ENCODE measurements at places on chromosomes 11 and 22.

DNA sequence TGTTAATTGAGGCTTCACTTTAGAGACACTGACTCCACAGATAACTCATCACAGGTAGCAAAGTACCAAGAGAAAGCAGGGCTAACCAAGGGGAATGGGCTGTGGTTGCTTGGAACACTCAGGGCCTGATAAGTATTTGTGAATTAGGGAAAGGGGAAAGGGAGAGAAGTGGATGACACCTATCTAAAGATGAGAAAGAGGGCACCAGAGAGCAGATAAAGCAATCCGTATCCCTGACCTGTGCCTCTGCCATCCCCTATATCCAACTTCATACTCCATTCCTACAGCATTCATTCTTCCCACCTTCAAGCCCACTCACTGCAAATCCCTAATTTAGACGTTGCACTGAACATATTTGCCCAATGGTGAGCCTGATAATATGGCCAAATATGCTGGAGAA lies 43.0 kb upstream of the API5 start:
- DNase-seq = no peak

GRCh38 chr11:44949160-44950030 lies 1.3 kb downstream of the TP53I11 start:
- no peak for DNase-seq

GRCh38 chr22:48581205-48581766 lies 1246.4 kb downstream of the BRD1 start:
- no peak for DNase-seq

DNA sequence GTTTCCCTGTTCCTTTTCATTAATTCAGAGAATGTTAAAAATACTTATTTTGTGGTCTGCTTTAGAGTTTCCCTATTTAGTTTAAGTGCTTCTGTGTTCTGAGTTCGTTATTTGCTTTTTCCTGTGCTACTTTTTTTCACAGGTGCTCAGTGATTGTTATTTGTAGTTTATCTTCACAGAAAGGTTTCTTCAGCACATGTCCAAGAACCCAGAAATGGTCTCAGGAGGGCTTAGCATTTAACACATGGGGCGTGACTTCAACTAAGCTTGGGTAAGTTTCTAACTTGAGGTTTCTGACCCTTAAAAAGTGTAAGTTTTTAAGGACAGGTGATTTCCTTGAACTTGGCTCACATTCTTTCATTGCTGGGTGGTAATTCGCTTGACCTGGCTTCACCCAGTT lies 157.3 kb downstream of the AASDHPPT start:
- DNase-seq = no peak

DNA sequence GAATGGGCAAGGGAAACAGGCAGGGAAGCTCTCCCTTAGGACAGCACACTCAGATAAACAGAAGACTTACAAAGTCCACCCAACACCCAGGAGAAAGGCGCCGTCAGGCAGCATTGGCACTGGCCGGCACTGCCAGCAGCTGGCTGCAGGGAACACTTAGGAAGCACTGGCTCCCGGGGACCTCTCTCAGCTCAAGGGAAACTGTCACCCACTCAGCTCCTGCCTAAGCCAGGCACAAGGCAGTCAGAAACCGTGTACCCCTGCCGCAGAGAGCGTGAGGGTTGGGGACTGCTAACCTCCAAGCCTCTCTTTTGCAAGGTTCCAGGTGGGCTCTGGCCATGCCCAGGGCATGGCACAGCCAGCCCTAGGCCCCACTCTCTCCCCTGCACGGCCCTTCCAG lies 64.7 kb downstream of the DGCR2 start:
- DNase-seq = no peak

DNA sequence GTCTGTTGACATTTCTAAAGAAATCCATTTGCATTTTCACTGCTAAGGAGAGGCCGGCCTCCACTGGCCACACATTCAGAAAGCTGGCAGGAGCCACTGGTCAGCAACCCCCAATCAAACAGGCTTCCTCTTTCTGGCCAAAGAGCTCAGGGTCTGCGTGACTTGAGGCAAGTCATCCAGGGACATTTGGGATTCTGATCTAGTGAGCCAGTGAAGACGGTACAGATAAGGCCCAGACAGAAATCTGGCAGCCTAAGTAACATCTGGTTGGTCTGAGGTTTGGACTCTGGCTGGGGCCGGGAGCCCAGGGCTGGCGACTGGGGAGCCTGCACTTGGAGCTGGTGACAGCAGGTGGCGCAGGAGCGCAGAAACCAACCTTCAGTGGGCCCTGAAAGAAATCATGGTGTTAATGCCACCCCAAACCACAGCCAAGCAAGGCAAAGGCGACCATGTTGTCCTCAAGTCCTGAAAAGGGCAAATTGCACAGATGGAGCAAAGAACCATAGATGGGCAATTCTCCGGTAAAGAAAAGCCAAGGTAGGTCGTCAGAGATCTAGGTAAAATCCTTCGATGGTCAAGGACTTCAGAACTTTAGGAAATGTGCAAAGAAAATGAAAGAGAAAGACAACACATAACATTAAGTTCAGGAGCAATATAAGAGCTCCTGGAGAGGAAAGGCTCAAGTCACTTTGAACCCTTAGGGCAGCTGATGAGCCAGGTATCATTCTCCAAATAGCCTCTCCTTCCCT lies 99.4 kb upstream of the BLID start:
- DNase-seq = peak; percentile 70

DNA sequence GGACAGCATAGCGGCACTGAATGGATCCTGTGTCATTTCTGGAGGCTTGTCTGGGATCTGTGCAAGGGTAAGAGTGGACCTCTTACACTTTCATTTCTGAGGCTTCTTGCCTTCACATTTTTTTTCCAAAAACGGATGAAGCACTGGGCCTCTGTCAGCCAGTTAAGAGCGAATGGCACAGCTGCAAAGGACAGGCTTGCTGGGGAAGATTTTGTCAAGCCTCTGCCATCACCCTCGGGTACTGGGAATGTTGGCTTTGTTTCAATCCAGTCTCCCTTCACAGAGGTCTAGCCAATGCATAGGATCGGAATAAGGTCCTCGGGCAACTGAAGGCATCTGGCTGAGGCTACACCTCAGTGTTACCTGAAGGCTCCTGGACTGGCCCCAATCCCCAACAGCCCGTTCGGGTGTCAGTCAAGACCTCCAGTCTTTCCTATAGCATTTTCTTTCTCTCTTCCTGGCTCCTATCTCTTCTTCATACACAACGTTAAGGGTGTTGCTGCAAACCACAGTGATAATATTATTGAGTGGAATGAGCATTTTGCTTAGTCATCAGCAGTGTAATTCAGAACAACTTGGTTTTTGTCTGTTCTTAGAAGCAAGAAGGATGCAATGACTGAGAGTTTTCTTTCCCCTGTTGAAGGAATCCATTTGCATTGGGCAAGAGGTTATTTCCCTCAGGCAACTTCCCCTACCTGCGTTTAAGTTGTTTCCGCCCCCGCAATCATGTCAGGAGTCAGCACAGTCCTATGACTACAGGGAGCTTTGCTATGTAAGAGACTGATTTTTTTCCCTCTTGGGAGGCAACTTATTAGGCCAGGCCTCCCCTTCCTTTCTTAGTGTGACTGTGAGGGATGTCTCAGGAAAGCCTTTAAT lies 22.8 kb downstream of the NPAT start:
- DNase-seq = no peak

DNA sequence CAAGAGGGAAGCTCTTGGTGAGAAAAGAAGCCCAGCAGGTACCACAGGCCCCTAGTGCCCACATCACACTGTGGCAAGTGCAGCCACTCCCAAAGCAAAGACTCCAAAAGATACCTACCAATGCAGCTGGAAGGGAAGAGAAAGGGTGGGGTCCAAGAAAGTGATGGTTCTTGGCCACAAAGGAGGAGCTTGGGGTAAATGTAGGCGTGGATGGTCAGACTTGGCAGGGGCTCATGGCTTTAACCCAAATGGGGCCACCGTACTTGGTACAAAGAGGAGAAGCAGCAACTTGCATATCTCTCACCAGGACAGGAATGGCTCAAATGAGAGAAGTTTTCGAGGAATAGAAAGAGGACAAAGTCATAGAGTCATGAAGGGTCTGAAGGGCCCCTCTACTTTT lies 4.8 kb downstream of the MAP3K11 start:
- DNase-seq = no peak

DNA sequence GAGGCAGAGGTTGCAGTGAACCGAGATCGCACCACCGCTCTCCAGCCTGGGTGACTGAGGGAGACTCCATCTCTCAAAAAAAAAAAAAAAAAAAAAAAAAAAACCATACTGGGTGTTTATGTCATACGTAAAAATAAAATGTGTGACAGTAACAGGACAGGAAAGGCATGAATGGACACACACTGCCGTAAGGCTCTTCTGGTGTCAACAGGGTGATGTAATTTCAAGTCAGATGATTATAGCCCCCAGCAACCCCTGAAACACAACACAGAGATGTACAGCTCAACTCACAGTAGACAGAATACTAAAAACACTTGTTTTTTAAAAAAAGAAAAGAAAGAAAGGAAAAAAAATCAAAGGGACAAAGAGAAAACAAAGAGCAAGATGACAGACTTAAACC lies 22.2 kb downstream of the SBF1 start:
- DNase-seq = no peak

- DNase-seq = no peak
Measured at GRCh38 chr11:124075841-124076651, 34.9 kb upstream of the OR10G7 start.

- no peak for DNase-seq
Measured at GRCh38 chr22:31275576-31275975, 16.7 kb downstream of the PIK3IP1 start.

- DNase-seq = no peak
Measured at GRCh38 chr11:2525166-2525861, 80.5 kb downstream of the KCNQ1 start.
